ENCODE measurements at places on chromosomes 4 and X.

DNA sequence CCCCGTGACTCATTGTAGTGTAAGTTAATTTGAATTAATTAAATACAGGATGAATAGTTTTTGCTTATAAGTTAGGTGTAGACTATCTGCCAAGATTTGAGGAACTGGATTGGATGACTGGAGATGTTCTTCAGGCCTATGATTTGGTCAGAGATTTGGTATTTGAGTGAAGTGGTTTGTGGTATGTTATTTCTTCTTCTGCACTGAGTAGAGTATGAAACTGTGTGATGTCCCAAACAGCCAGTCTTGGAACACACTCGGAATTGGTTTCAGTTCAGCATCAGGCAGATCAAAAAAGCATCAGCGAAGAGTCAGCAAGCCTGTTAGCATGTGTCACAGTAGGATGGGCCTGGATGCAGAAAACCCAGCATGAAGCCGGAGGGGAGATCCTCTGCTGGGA is 294.1 kb downstream of the ARHGAP10 start:
- DNase-seq = peak; percentile 88

DNA sequence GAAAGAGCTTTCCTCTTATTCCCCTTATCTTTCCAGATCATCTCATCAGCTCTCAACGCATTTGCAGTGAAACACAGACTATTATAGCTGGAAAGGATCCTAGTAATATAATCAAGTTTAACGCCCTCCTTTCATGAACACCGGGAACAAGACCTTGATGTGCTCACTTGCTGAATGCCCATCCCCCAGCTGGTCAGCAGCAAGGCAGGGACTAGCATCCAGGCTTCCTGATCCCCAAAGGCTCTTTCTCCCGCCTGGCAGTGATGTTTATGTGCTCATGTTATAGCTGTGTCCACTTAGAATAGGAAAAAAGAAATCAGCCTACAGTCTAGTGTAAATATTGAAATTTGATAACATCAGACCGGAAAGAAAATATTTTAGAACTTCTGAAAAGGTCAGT is 24.6 kb downstream of the GPC4 start:
- DNase-seq = no peak

DNA sequence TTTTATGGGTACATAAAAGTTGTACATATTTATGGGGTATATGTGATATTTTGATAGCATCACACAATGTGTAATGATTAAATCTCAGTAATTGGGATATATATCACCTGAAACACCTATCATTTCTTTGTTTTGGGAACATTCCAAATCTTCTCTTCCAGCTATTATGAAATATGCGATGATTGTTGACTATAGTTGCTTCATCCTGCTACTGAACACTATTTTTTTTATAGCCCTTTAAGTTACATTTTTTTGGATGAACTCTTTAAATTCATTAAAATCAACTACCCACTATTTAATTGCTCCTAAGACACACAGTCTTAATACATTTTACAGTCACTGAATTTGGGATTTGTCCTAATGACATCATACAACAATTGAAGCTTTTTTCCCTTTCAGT is 212.9 kb downstream of the BMPR1B start:
- DNase-seq = no peak

- no peak for DNase-seq
Observed at GRCh38 chrX:51804741-51805140, 61.5 kb downstream of the GSPT2 start.

GRCh38 chr4:139843641-139844040 is 178.0 kb downstream of the MGST2 start:
- peak; percentile 49 for DNase-seq
